Forelimb muscle (tissue), 1 donor: ENCODE measurements at places on chromosomes 7 and 10. TPM values are rescaled to one million over a fixed set of nuclear protein-coding genes. Genes with fewer than 3 reads are reported as not detected.

- no peak for DNase-seq
These were observed 12.7 kb downstream of the TSPAN14 start for GRCh38 chr10:80466724-80467326.

GRCh38 chr10:126904818-126905701 lies at the start of gene DOCK1:
DOCK1 (plus strand) TSS chr10:126905428; CDS start chr10:126905518, 90 bp downstream.
- no peak for DNase-seq

GRCh38 chr7:39540320-39540719 lies 25.9 kb upstream of the YAE1 start:
- no peak for DNase-seq

- no peak for DNase-seq
These were observed 11.4 kb downstream of the ZWINT start for GRCh38 chr10:56349611-56350010.

DNA sequence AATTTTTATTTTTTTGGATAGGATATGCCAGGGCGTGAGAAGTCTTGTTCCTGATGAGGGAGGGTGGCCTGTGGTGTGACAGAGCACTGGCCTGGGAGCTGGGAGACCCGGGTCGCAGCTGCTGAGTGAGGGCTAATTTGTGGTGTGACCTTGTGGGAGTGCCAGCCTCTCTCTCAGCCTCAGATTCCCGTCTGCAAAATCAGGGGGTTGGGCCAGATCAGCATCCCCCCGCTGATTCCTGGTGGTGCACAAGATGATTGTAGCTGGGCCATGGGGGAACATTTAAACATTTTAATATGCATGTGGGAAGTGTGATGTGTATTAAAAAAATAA lies 14.9 kb downstream of the TSPAN15 start:
- DNase-seq = no peak

DNA sequence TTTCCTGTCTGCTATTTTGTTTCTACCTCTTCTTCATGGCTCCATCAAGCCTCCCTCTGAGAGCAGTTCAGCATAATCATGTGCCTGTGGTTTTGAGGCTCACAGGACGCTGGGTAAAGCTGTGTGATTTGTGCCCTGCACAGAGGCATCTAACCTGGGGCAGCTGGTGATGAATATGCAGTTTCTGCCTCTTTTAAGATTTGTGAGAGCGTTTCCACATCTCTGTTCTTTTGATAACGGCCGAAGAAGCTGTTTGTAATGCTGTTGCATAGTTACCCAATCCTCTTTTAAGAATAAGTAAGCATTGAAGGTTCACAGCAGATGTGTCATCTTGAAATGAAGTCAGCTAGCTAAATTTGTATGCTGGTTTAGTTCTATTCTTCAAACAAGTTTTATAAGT lies 45.2 kb downstream of the PNLIPRP3 start:
- no peak for DNase-seq

- DNase-seq = no peak
These were observed 55.1 kb downstream of the IPMK start for GRCh38 chr10:58212622-58213021.

DNA sequence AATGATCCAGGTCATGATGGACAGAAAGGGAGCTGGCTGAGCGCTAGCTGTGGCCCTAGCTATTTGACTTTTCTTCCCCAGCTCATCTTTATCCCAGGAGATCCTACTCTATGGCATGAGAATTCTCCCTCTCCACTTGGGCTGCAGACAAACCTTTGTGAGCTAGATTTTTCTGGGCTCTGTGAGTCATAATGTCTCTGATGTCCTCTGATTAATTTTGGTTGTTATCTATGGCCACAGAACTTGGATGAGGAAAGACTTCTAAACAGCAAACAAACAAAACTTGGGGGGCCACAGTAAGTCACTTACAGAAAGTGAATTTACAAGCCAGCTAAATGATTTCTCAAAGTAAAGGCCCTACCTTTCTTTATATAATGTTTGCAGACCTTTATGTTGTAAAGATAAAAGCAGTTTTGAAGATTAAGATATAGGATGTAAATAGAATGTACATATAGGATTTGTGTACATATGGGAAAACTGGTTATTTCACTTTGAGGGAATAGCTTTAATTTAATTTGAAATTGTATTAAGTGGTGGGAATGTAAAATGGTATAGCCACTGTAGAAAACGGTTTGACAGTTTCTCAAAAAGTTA lies 10.4 kb downstream of the ABLIM1 start:
- no peak for DNase-seq

- no peak for DNase-seq
These were observed 8.0 kb downstream of the STAG3 start for GRCh38 chr7:100185726-100186125.

GRCh38 chr7:133983685-133984419 lies 143.3 kb upstream of the LRGUK start:
- DNase-seq = no peak

DNA sequence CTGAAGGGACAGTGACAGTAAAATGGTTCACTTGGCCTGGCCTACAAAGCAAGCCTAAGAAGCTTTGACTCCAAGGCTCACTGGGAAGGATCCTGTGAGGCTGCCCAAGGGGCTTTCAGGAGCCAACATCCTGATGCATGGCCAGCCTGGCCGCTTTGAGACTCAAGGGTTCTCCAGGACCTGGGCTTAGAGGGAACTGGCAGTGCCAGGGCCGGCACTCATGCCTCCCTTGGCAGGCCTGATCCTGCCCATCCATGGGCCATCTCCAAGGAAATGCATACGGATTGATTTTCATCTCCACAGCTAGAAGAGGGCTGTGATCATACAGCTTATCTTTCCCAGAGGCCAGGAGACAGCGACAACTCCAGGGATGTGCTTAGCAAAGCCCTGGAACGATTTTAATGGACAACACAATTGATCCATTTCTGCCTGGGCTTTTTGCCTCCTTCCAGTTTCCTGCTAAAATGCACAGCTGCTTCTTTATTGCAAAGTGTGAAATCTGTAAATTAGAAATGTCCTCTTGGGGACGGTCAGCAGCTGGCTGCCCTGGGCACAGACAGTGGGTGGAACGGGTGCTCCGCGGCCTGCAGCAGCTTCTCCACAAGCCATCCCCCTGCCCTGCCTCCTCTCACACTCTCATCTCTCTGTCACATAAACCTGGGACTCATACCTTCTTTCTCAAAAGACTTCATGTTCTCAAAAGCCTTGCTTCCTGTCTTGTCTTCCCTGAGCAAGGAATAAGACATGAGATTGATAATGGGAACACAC lies 288.5 kb downstream of the GRID1 start:
- DNase-seq = no peak

DNA sequence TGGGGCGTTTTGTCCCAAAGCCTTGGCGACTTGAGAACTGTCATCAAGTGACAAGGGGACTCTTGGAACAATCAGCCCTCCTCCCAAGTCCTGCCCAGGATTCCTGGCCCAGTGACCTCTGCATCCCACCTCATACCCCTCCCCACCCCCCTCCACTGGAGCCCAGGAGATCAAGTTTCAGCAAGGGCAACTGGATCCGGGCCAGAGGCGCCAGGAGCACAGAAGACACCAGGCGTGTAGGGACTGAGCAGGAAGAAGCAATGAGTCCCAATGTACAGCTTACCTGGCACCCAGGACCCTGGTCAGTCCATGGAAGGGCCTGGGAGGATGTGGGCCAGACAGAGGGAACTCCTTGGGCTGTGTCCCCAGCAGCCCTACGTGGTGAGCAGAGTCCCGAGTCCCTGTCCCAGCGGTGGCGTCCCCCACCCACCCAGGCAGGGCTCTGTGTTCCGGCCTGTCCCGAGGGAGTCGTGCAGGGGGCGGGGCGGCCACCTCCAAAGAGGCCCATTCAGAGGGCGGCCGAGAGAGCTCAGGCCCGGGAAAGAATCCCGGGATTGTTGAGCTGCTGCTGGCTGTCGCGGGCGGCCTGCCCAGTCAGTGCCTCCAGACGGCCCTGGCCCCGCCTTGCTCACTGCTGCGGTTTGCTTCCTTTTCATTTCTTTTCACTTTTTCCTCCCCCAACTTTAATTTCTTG lies 254.1 kb downstream of the TNS3 start:
- no peak for DNase-seq

GRCh38 chr7:40230101-40230500 lies 95.3 kb downstream of the SUGCT start:
- no peak for DNase-seq

- no peak for DNase-seq
These were observed 3.7 kb upstream of the IL2RA start for GRCh38 chr10:6065835-6066234.

DNA sequence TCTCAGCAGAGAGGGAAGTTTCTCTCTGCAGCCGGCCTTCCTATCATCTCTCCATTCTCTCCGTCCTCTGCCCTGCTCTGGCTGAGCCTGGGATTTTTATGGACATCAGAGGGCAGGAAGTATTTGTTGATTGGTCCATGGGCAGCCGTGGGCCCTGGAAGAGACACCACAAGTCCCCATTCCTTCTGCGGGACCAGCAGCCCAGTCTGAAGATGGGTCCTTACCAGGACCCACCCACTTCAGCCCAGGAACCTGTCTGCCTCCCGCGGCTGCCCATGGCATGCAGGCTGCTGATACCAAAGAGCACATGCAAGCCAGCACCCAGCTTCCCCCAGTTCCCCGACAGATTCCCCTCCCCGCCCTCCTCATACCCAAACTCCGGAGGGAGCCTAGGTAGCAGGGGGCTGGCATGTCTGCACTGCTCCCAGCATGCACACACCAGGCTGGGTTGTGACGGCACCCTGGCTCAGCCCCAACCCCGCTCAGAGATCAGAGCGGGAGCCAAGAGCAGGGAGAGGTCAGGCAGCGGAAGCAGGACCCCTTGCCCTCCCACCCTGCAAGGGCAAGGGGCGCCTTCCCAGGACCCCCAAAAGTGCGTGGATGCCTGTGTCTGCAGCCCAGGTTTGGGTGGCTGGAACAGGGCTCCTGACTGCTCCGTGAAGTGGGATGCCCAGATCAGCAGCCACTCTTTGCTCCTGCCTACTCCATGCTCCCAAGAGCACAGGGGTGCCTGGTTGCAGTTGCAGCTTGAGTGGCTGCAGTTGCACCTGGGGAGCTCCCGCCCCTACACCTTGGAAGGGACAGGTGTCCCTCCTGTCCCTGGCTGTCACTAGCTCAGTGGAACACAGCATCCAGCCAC lies 538.6 kb upstream of the POT1 start:
- no peak for DNase-seq

DNA sequence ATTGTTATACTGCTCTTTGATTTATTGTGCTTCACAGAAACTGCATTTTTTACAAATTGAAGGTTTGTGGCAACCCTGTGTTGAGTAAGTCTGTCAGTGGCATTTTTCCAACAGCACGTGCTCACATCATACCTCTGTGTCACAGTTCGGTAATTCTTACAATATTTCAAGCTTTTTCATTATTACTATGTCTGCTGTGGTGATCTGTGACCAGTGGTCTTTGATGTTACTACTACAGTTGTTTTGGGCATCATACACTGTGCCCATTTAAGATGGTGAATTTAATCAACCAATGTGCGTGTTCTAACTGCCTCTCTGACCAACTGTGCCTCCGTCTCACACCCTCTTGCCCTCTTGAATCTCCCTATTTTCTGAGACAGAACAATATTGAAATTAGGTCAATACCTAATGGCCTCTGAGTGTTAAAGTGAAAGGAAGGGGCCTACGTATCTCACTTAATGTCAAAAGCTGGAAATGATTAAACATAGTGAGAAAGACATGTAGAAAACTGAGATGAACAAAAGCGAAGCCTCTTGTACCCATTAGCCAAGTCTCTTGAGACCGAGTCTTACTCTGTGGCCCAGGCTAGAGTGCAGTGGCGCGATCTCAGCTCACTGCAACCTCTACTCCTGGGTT lies 20.2 kb upstream of the ASL start:
- no peak for DNase-seq

- no peak for DNase-seq
These were observed 11.3 kb upstream of the TSPAN15 start for GRCh38 chr10:69439813-69440506.

- no peak for DNase-seq
These were observed 76.4 kb upstream of the CDC14C start for GRCh38 chr7:48847917-48848316.

- DNase-seq = no peak
These were observed 98.6 kb upstream of the LYZL2 start for GRCh38 chr10:30728127-30728526.

DNA sequence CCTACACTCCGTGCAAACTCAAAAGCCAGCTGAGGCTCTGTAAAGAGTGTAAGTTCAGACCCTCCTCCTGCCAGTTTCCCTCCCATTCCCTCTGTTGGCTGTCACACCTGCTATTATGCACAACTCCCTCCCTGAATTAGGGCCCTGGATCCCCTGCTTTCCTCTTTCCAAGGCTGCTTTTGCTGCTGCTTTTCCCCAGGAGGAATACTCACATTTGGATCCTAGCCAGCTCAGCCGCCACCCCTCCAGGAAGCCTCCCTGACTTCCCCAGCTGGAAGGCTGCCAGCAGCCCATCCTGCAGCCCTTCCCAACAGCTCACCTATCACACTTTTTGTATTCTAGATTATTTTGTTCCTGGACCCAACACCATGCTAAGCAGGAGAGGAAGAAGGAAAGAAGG lies 40.9 kb upstream of the WDR11 start:
- DNase-seq = no peak

DNA sequence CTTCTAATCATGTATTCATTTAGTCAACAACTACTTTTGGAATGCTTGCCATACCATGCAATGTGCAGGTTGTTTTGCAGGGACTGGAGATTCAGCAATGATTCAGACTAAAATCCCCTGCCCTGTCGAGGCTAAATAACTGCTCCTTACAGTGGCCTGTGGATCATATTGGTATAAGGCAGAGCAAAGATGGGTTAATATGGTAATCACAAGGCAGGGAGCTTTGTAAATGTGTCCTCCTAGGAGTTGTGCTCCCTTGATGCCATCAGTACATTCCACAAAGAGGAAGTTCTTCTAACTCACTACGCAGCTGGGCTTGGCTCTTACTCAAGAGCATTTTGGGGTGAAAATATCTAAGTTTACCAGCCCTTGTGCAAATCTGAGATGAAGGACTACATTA lies 614 bp upstream of the IFIT2 start:
- DNase-seq = no peak

DNA sequence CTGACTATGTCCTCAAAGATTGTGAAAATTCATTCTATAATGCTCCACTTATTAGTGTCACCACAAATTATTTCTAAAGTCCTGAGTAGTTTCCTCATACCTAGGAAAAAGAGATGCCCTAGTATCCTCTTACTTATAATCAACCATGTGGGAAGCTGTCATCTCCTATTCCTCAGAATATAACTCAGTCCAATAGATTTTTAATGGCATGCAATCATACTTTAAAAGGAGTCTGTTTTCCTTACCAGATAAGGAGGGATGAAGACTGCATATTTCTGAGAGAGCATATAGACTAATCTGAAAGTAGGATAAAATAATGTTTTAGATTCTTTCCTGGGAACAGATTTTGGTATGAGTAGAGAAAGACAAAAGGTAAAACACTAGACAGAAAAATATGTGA lies 727.7 kb upstream of the GRM3 start:
- DNase-seq = no peak

SSBP1 gene
- 87.4 TPM for polyA plus RNA-seq

UCN3 gene
- not detected for polyA plus RNA-seq

FAM180A gene
- 0.10 TPM for polyA plus RNA-seq

UNCX gene
- polyA plus RNA-seq = not detected

SLC26A5 gene
- 0.13 TPM for polyA plus RNA-seq

ETV1 gene
- 11.0 TPM for polyA plus RNA-seq
